ENCODE measurements at places on chromosomes 11 and 22. TPM values are rescaled to one million over a fixed set of nuclear protein-coding genes. Genes with fewer than 3 reads are reported as not detected.

The TMPRSS13 gene
- total RNA-seq: 0.17 TPM

The PGA5 gene
- total RNA-seq: not detected

The SCUBE1 gene
- total RNA-seq: 0.10 TPM

DNA sequence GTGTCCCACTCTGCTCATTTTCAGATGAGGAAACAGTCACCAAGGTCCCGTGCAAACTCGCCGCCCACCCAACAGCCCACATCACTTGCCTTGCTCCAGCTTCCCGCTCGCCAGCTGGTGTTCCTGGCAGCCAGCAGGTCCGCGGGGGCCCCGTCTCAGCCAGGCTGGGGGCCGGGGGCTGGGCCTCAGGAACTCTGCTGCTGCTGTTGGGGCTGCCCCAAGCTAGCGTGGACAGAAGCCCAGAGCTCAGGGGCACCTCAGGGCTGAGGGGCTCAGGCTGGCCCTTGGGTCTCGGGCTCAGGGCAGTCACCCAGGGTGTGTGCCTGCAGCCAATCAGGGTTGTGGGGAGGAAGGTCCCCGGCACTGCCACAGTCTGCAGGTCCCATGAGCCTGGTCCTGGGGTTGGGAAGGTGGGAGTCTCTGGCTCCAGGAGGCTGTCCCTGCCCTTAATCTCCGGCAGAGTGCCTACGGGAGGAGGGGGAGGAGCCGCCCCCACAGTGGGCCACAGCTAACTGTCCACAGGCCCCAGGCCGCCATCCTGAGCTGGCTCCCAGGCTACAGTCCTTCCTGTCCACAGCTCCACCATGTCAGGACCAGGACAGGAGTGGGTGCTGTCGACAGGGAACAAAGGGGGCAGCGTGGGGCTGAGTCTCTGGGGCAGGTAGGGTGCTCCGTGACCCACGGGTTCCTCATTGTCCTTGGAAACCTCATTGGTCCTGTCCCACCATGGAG lies 65.2 kb downstream of the ARFGAP3 start:
- DNase-seq: no peak

GRCh38 chr11:133134314-133135173 lies 397.8 kb downstream of the OPCML start:
- DNase-seq: peak; percentile 22

DNA sequence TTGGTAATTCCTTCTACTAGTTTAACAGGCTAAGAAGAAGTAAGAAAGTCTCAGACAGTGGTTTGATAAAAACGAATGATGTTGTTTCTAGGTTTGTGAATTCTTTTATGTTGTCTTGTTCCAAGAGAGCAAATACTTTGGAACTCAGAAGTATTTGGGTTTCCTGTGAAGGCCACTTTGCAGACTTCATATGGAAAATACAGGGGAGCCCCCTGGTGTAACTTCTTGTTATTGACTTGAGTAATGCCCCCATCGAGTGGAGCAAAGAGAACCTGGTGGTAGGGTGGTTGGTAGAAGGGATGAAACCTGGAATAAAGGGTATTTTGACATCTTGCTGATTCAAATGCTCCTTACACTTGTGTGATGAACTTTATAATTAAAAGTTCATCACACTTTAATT lies 40.0 kb upstream of the PTH start:
- peak; percentile 1 for DNase-seq

The WBP2NL gene
- 1.1 TPM for total RNA-seq

- DNase-seq: no peak
These were observed 78.8 kb downstream of the RELT start for GRCh38 chr11:73454987-73455386.

DNA sequence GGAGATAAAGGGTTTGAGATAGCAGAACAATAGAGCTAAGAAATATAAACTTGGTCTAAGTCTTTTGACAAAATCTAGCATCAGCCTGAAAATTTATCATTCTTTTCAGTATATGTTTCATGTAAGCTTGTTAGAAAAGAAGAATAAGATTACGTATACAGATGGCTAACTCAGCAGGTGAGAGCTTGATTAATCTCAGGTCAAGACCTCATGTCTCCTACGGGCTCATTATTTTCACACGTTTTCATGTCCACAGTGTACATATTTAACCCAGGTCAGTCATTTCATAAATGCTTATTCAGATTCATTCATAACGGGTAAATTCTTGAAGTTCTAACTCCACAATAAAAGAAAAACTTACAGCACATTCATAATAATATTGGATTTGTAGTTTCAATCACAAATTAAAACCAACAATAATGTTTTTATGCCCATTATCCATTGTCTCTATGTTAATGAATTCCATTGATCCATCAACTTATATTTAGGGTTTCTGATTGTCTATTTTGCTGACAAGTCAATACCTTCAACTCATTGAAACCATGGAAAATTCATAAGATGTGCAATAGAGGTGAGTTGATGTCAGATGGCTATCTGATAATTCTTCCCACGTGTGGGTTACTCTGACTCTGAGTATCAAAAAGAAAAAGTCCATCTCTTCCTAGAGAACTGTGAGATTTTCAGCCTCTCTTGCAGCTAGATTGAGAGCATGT lies 102.6 kb downstream of the CASP12 start:
- DNase-seq: no peak

GRCh38 chr11:15668718-15669117 lies 554.0 kb downstream of the INSC start:
- no peak for DNase-seq

The NDUFA6 gene
- 76.1 TPM for total RNA-seq

GRCh38 chr11:124864176-124864891 lies 898 bp upstream of the ROBO3 start:
- DNase-seq: no peak

The OR8H3 gene
- not detected for total RNA-seq

Data from renal cortical epithelial cell (primary cell).